ENCODE measurements at places on chromosomes 6 and 20.

DNA sequence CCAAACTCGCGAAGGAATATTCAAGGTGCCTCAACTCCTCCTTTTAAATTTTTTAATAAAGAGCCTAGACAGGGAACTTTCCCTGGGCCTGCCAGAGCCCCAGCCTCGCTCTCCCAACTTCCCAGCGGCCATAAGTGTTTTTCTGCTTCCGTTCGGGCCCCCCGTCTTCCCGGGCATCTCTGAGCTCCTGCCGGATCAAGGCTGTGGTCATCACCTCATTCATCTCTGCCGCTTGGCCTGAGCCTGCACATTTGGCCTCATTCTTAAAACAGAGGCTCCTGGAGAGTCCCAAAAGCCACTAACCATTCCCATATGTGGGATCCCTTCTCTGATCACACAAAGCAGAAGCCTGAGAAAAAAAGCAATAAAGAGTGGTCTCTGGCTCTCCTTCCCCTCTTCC, 969.1 kb upstream of the DEFB115 start:
- no peak for DNase-seq

- DNase-seq = no peak
Observed at GRCh38 chr6:170485159-170485558, 67.9 kb downstream of the PSMB1 start.

- DNase-seq = no peak
Observed at GRCh38 chr20:47686545-47686944, 98.7 kb downstream of the SULF2 start.

- no peak for DNase-seq
Observed at GRCh38 chr20:23058240-23058639, 8.8 kb upstream of the THBD start.

- DNase-seq = no peak
Observed at GRCh38 chr6:26300828-26301227, 64.2 kb upstream of the BTN3A2 start.

DNA sequence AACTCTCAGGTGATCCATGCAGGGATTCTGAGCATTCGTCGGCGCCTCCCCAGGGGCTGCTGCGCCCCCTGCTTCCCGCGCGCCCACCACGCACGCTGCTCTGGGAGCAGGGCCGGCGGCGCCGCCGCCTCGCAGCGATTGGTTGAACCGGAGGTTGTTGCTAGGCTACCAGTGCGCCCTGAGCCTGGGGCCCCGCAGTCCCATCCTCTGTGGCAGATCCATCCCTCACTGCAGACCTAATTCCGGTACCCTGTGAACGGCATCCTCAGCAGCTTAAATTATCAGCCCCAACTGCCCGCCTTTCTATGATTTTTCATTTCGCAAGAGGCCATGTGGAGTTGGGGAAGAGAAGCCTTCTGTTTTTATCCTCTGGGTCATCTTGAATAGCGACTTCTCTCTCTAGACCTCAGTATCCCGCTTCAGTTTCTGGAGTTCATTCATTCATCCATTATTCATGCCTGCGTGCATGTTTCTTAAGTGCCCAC, 15.4 kb downstream of the PNPLA1 start:
- DNase-seq = no peak

DNA sequence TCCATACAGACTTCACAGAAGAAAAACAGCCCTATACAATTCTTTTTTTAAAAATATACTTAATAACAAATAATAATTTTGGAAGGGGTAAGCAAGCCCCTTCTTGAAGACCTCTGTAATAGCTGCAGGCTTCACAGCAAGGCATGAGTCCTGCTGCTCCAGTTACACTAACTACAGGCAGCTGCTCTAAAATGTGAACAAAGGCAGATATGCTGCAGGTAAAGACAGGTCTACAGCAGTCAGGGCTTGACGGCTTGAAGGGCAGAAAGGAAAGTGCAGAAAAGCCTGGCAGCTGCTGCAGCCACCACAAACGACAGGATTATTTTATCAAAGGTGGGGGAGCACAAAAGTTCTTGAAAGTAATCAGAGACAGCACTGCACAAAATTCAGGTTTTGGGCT, 11.3 kb downstream of the FAXC start:
- DNase-seq = no peak

DNA sequence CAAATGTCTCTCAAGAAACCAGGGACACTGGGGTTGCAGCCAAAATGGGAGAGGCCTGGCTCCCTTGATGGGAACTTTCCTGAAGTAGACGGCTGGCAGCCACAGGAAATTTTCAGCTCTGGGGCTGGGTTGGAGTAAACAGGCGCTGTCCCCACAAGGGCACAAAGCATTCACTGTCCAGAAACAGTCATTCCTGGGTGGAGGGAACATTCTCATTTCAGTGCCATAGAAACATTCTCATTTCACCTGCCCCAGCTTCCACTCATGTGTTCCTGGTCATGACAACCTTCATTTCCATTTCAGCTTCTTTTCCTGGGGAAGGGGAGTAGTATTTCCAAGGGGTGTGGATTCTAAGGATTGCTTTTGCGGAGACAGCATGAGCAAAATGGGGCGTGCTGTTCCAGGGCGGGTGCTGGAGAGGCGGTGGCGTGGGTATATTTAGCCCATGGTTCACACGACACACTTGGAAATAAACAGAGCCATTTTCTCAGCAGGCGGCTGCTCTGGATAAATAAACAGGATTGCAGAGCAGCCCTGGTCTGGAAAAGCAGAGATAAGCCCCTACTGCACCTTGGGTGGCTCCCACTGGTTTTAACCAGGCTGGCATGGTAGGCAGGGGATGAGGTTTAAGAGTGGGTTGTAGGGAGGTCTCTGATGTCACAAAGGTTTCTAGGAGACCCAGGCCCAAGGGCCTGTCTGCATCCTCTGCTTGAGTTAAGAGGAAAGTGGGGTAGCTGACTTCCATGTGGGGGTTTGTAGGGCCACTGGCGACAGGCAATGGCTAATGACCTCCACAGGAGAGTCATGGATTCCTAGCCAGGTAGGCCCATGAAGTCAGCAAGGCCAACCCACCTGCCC, 32.9 kb downstream of the COX4I2 start:
- no peak for DNase-seq

- DNase-seq = no peak
Observed at GRCh38 chr20:40056171-40056570, 632.9 kb downstream of the MAFB start.

- DNase-seq = no peak
Observed at GRCh38 chr6:133436652-133437051, 195.5 kb downstream of the EYA4 start.

GRCh38 chr6:38445925-38446324, 193.8 kb downstream of the BTBD9 start:
- DNase-seq = no peak

GRCh38 chr20:5996765-5997164, 46.3 kb downstream of the MCM8 start:
- DNase-seq = peak; percentile 51

DNA sequence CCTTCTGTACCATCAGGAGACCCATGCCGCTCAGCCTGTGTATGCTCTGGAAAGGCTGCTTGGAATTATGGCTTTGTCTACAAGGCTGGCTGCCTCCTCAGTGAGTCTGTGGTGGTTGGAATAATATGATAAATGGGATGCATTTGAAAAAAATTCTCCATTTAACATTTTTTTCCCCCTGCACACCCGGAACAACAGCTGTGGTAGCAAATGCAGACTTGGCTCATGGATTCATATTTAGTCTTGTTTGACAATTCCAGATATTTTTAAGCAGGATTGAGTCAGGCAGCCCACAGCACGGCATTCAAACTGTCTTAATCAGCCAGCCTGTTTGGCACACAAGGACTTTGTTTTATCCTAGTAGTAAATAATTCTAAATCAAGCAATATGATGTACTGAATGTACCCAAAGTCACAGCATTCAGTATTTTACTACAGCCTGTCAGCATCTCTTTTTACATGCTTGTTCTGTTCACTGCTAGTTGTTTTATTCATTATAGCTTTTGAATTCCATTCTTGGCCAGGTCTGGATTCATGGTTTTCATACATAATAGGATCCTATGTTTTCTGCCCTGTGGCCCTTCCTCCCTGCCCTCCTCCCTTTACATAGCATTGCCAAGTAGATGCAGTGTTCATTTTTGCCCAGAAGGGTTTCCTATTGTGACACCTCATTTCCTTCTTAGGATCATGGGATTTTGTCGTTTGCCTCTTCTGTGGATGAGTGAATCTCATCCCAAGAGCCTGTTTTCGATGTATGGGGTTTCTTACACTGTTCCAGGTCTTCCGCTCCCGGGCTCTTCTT, 68.1 kb downstream of the LRRC1 start:
- DNase-seq = no peak

DNA sequence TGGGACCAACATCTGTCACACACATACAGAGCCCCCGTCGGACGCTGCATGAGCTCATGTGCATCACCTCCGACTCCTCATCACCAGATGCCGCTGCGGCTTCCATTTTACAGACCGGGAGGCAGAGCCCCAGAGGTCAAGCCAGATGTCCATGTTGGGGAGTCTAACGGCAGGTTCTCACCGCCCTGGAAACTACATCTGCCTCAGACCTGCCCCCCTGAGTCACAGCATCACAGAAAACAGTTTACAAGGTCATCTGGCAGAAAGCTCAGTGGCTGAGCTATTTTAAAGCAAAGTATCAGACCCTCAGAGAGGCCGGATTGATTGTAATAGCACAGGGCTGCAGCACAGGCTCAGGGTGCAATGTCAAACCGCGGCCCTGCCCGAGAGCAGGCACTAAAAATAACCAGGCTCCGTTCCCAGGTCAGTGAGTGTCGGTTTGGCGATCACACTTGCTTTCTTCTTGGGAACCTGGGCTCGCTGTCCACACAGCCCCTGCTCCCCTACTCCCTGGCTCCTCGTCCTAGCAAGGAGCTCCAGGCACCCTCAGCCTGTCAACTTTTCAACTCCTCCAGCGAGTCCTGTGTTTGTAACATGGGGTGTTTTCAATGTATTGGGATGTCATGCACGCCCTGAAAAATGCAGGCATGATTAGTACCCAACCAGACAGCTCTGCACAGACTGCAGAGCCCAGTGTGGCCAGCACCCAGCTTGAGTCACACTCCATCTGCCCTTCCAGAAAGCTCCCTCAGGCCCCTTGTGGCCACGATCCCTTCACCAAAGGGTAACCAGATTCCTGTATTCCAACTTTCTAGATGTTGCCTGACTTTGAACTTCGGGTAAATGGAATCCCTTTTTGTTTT, 264.5 kb downstream of the CDH4 start:
- DNase-seq = no peak

DNA sequence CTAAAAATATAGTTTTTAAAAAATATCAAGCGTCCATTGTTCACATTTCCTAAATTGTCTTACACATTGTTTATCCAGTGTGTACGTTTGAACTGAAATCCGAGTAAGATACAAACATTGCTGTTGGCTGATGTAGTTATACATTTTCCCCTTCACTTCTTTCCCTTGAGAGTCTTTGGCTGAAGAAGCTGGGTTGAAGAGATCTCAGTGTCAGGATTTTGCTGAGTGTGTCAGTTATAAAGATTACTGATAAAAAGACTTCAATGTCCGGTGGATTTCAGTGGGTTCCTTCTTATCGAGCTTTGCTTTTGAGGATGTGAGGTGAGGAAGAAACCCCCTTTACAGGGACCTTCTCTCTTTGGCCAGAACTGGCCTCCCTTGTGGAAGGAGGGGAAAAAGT, 20.5 kb downstream of the RFPL4B start:
- no peak for DNase-seq

DNA sequence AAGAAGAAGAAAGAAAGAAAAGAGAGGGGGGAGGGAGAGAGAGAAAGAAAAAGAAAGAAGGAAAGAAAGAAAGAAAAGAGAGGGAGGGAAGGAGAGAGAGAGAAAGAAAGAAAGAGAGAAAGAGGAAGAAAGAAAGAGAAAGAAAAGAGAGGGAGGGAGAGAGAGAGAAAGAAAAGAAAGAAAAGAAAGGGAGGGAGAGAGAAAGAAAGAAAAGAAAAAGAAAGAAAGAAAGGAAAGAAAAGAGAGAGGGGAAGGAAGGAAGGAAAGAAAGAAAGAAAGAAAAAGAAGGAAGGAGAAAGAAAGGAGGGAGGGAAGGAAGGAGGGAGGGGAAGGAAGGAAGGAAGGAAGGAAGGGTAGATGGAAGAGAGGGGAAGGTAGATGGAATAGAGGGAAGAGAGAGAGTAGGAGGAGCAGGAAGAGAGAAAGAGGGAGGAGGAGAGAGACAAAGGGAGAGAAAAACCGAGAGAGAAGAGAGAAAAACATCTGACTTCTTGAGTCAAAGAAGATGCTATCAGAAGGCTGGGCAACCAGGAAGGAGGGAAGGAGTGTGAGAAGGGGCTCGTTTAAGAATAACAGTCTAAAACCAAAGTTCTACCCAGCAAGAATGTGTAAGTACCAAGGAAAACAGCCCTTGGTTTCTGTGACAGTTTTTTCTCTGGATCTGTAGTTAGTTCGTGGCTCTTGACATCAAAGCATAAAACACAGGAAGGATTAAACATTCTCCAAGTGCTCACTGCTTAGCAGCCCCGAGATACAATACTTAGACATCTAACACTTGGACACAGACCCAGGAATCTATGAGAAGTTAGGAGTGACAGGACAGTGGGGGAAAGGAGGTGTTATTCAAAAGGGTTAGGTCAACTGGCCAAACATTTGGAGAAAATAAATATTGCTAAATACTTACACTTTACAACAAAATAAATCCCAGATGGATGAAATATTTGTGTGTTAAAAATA, 131.9 kb upstream of the STMND1 start:
- DNase-seq = no peak

GRCh38 chr6:11824986-11825385, 46.4 kb upstream of the ADTRP start:
- DNase-seq = no peak

- DNase-seq = no peak
Observed at GRCh38 chr6:87225937-87226336, 70.6 kb downstream of the ZNF292 start.

- DNase-seq = no peak
Observed at GRCh38 chr6:90483116-90483839, 103.6 kb downstream of the MAP3K7 start.

DNA sequence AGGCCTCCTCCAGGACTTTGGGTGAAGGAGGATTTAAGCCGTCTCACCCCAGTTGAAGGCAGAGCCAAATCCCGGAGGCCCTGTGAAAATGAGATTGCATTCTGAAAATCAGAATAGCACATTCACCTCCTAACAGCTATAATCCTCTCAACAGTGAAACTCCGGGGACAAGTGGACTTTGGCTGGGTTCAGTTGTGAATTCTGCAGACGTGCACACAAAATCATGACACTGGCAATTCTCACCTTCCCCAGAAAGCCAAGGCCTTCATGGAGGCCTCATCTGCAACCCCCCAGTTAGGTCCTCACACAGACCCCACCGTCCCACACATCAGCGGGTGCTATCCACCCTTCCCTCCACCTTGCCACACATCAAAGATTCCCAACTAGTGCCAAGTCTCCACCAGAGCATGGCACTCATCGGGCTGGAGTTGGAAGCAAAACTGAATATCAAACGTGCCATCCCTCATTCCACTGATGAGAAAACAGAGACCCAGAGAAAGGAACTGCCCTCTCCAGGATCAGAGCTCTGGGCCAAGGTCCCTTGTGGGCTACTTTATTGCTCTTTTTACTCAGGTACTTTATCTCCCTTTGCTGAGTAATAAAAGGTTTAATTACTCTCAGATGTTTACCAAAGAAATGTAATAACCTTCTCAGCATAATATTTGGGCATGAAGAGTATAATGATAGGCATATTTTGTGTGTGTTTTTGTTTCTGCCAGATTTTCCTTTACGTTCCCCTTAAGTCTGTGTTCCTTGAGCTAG, 4.8 kb upstream of the BTNL2 start:
- no peak for DNase-seq

- DNase-seq = no peak
Observed at GRCh38 chr20:41524980-41525613, 93.1 kb downstream of the CHD6 start.

- DNase-seq = no peak
Observed at GRCh38 chr6:163955756-163956155, 541.2 kb downstream of the QKI start.
